NCI-H524 (cell line): ENCODE measurements at places on chromosomes 7 and 10.

DNA sequence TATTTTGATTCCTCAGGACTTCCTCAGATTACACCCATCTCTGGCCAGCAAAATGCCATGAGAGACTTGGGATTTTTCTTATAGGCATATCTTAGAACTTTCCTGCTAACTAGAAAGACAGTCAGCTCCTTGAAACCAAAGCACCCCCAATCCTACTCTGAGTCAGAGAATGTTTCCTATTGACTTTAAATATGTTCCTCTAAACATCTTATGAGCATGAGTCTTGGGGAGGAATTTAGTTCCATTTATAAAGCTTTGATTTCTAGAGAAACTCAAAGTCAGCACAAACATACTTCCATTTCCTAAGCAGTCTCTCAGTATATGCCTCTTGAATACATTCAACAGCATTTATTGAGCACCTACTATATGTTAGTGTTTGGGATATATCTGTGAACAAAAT lies 128.5 kb downstream of the INHBA start:
- no peak for DNase-seq

DNA sequence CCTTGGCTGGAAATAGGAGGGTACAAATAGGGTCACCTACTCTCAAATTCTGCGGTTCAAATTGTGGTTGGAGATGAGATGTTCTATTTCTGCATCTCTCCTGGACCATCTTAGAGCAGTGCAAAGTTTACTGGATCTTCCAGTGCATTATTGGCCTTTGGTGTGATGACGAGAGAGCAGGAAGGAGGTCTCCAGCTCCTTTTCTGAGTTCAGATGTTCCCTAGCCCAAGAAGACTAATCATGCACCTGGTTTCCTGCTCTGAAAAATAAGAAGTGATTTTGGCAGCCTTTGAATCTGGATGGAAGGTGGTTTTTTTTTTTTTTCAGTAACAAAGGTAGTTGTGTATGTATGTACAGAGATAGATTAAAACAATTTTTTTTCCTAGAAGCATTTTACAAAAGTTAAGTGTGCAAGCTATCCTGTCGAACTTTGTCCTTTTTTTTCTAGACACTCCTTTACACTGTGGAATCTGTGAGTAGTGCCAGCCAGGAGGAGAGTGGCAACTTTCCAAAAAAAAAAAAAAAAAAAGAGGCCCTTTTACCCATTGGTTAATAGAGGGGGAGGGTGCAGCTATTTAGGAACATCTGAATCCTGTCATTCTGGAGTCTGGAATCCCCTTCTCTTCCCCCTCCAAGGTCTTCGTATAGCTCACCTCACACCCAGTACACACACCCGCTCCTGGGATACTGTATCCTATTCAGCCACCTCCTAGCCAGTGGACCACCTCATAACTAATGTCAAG lies 26.3 kb downstream of the PAPSS2 start:
- no peak for DNase-seq

DNA sequence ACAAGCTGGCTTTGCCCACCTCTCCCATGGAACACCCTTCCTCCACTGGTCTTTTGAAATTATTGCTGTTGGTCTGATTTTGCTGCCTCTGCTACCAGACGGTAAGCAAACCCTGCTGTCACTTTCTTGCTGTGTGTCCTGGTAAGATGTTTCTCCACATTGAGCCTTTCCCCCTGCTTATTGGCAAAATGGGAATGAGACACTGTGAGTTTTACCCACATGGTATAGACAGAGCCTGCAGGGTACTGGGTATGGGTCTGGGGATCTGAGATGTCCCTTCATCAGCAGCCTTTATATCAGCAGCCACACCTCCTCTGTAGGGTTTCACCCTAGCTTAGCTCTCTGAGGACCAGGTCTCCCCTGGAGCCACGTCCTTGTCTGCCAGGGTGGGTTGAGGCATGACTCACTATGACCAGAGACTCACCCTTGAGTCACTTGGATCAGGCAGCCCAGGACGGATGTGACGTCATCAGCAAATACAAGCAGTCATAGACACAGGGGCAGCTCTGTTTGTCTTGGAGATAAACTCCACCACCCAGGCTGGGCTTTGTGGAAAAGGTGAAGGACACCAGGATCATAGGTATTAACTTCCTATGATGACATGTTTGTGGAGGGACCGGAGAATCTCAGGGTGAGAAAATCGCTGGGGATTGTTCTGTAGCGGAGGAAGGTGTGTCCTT lies 17.9 kb upstream of the BAIAP2L1 start:
- no peak for DNase-seq

DNA sequence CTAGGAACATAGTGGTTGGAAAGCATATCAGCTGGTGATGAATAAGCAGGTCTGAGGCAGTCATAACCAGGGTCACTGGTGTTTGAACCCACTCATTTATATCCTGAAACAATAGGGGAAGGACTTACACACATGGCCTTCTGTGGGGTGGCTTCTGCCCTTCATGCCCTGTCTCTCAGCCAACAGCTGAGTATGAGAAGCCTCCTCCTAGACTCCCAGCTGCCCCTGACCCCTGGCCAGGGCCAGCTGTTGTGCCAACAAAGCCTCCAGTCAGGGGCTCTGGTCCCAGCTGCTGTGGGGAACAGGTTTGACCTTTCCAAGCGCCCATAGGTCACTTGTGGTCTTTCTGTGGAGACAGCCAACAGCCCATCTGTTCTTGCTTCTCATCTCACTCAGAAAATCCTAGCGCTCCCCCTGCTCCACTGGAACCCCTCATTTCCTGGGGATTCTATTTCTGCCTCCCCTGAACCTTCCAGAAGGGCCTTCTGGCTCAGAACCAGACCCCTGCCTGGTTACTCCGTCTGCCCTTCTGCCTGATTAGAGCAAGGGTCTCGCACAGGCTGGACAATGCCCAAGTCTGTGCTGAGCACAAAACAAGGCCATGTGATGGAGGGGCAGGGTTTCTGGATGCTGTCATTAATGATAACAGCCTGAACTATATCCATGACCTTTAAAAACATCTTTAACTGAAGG lies 9.7 kb upstream of the PURB start:
- no peak for DNase-seq

- no peak for DNase-seq
These were observed 724.5 kb downstream of the ANKRD7 start for GRCh38 chr7:118949031-118949430.

GRCh38 chr10:19825700-19826099 lies 9.5 kb downstream of the PLXDC2 start:
- DNase-seq: no peak

DNA sequence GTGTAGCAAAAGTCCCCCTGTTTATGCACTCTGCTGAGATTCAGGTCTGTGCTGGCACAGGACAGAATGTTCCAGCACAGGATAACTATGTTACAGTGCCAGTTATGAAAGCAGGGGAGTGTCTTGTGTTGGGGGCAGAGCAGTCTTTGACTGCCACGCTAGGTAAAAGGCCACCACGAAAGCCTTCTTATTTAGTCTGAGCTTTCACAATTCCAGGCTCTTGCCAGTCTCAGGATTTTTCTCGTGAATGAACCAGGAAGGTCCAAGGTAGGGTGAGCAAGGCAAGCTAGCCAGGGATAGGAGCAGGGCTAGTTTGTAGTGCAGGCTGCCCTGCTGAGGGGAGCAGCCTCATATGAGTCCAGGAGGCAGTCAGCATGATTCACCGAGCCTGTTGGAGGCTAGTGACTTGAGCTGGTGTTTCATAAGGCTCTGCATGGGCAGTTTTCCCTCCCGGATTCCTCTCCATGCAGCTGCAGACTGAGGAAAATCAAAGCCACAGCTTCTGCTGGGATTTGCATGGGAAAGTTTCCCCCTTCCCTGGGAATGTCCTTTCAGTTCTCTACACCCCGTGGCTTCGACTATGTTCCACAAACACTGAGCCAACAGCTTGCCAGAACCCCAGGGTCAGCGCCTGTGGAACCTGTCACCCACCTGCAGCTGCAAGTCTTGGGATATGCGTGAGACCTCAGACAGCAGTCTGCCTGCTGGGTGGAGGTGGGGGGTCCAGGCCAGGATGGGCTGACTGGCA lies 112.3 kb downstream of the JCAD start:
- no peak for DNase-seq

DNA sequence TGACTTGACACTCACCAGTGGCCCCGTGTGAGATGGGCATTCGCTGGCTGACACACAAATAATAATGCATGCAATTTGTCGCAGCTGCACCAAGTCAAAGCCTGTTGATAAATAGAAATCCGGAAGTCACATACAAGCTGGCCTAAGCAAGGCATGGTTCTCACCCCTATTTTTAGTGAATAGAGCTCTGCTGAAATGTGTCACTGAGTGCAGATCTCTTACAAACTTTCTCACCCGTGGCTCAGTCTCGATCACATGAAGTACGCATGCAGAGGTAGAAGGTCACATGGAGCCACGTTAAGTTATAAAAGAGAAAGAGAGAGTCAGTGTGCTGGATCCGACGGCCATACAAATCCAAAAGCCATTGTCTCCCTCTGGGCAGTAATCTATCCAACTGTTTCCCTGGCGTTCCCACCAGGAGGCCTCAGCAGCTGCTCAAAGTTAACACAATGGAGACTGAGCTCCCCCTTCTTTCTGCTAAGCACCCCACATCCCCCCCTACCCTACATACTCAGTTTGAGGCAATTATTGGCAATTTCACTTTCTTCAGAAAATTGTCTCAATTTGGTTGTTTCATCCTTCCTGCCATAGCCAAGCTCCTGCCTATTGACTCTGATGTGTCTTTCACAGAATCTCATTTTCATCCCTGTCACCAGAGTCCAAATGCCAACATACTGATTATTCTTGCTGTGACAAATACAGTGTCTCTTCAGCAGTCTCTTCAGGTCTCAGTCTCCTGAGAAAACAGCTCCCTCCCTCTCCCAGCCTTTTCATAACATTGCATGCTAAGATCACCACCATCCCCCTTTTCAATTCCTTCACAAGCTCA lies 473.3 kb upstream of the NRP1 start:
- no peak for DNase-seq

DNA sequence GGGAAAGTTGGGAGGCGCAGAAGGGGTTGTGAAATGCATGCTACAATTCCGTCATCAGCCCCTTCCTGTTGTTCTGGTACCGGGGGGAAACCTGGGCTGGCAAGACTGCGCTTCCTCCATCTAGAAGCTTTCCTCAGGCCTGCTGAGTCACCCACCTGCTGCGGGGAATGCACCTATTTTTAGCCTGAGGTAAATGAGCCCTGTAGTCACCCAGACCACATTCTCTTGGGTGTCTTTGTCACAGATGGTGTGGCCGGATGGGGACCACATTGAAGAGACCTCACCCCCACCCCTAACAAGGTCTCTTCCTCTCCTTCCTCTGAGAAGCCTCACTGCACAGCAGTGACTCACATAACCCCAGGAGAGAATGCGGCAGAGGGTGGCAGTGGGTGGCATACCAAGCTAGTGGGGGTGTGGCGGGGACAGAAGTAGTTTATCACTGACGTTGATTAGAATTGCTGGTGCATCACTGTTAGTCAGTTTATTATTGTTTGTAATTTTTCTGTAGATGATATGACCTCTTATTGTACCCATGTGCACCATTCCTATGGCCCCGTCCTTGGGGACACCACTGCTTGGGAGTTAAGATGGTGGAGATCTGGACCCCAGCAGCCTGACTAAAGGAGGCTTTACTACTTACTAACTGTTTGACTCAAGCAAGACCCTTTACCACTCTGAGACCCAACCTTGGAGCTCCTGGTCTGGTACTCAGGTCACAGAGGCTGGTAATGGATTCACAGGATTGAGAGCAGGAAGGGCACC lies 83.0 kb upstream of the DUSP5 start:
- no peak for DNase-seq

GRCh38 chr7:108406222-108406890 lies 49.9 kb downstream of the NRCAM start:
- no peak for DNase-seq

- DNase-seq: no peak
These were observed 75.1 kb downstream of the NOD1 start for GRCh38 chr7:30403477-30403876.

GRCh38 chr10:3548702-3549101 lies 236.3 kb downstream of the KLF6 start:
- no peak for DNase-seq

GRCh38 chr7:71470326-71470725 lies 338.4 kb downstream of the GALNT17 start:
- DNase-seq: no peak

DNA sequence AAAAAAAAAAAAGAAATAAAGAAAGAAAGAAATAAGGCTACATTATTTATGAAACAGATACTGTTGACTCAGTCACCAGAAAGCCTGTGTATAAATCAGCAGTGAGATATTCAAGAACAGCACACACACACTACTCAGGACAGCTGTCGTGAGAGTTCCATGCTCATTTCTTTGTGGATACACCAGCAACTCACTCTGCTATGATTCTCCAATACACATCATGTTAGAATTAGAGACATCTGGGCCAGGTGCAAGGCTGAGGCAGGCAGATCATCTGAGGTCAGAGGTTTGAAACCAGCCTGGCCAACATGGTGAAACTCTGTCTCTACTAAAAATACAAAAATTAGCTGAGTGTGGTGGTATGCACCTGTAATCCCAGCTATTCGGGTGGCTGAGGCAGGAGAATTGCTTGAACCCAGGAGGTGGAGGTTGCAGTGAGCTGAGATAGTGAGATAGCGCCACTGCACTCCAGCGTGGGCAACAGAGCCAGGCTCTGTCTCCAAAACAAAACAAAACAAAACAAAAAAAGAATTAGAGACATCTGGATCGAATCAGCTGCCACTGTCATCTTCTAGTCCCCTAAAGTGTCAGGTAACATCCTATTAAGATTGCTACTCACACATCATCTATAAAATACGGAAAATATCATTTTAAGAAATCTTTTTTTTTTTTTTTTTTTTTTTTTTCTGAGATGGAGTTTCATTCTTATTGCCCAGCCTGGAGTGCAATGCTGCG lies 11.2 kb upstream of the NUPR2 start:
- no peak for DNase-seq

DNA sequence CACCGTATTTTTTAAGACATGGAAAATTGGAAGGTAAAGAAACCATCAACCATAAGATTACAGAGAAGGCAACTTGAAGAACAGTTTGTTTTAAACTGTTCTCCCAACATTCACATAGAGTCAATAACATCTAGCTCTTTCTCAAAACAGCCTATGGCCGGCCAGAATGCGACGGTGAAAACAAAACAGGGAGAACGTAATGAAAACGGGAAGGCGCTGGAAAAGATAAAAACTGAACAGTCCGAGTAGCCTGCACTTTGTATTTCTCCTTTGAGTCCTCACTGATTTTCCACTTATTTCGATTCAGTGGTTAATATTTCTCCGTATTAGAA lies 637 bp downstream of the MICU1 start:
- DNase-seq: no peak

GRCh38 chr10:71244431-71245419 lies 32.4 kb downstream of the UNC5B start:
- no peak for DNase-seq
